ENCODE measurements at places on chromosomes 3 and 15.

DNA sequence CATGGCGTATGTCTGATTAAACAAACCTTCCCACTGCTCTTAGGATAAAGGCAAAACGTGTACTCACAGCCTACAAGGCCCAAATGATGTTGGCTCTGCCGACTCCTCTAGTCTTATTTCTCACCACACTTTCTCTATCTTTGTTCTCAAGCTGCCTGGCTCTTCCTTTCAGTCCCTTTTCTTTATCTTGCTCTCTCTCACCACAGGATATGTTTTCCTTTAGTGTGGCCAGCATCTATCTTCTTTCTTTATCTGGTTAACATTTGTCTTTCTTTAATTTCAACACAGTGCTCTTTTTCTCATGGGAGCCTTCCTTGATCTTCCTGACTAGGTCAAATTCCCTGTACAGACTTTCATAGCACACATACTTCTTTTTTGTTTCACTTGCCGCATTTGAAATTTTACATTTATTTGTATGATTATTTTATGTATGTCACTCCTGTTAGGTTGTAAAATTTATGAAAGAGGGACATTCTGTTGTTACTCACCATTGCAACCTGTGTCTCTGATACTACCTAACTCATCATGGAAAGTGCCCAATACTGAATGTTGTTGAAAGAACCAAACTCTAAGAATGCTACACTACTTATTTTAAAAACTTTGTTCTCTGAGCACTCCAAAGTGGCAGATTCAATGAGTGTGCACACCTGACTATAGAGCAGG lies 328.9 kb upstream of the CBLB start:
- DNase-seq = no peak

DNA sequence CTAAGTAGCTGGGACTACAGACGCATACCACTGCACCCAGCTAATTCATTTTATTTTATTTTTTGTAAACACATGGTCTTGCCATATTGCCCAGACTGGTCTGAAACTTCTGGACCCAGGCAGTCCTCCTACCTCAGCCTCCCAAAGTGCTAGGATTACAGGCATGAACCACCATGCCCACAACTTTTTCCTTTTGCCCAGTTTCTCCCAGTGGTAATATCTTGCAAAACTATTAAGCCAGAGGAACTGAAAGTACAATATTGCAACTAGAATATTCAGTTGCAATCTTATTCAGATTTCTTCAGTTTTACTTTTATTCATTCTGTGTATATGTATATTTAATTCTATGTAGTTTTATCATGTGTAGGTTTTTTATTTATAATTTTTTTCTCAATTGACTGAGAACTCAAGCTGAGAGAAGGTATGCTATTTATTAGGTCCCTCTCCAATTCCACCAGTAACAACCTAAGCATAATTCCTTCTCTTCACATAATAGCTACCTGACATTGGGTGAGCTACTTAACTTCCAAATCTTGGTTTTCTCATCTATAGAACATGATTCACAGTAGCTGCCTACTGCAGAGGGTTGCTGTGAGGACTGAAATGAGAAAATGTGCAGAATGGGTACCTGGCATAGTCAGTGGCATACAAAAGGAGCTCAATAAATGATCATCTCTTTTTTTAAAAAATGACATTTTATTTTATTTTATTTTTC lies 30.8 kb downstream of the KLHL18 start:
- no peak for DNase-seq

DNA sequence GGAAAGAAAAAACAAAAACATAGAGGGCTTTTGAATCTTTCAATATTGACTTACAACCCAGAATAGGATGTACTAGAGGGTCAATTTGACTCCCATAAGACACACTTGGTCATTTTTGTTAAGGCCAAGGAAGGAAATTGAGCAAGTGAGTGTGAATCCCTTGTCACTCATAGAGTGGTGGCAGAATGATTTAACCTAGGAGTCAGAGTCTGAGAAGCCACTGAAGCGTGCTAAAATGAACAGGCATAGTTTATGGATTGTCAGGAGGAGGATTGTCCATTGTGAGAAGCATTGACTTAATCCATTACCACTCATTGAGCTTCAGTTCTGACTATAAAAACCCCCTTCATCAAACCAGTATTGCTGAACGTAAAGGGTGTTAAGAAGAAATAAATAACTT lies 8.2 kb upstream of the GCSAM start:
- DNase-seq = no peak

- no peak for DNase-seq
These were observed 118.7 kb upstream of the ZBED2 start for GRCh38 chr3:111713833-111714232.

DNA sequence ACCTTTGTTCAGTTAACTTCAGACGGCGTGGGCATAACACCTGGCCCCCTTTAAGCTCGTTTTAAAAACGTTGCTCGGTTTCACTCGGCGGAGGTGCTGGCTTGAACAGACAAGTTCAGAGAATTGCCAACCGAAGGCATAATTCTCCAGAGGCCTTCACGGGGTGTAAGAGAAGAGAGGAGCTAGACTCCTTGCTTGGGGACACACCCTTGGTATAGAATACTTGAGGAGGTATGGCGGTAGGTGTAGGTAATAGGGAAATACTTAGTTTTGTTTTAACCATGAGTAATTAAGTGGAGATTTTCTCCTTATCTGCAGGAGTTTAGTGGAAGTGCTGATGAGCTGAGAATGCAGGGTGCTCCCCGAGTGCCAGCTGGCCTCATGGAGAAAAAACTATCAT lies 921 bp downstream of the FBXL2 start:
- DNase-seq = peak; percentile 19

DNA sequence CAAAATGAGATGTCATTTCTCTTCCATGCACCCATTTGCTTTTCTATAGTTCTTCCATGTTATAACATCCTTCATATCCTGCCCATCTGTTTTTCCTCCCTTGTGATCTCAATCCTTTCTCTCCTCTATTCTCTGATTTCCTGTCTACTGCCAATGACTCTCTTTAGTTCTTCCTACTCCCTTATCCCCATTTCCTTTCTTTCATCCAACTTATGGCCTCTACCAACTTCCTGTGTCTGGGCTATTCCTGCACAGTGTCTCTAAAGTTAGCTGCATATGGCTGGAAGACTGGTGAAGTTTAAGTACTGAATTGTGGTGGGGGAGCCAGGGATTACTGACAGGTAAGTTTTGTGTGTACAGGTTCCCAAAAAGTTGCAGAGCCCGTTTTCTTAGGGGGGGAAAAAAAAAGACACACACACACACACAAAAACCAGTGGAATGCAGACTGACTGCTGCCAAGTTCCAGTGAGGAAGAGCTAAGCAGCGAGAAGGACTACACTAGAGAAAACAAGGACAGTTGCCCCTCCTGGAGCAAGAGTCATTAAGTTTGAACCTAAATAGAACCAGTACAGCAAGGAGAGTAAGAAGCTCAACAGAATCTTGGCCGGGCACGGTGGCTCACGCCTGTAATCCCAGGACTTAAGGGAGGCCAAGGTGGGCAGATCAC lies 28.8 kb downstream of the XRN1 start:
- DNase-seq = no peak

DNA sequence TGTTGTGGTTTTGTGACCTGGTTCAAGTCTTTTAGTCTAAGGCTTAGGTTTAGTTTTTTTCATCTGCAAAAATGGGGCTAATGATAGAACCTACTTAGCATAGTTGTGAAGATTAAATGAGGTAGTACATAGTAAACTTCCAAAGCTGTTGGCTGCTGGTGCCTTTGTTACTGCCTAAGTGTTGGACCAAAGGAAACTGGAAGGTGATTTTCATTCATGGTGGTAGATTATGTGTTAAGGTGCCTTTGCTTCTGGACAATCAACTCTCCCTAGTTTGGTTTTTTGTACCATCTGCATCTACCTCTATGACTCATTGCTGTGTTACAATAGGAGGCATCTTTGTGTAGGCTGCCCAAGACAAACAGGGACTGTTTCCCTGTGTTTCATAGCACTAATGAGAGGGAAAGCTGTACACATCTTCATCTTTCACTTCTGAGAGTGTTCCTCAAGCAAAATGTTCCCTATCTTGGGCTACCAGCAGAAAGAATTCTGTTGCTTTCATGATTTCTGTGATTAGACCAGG lies 3.2 kb downstream of the MAP2K1 start:
- no peak for DNase-seq

GRCh38 chr3:72336114-72336651 lies 512.1 kb downstream of the SHQ1 start:
- no peak for DNase-seq

DNA sequence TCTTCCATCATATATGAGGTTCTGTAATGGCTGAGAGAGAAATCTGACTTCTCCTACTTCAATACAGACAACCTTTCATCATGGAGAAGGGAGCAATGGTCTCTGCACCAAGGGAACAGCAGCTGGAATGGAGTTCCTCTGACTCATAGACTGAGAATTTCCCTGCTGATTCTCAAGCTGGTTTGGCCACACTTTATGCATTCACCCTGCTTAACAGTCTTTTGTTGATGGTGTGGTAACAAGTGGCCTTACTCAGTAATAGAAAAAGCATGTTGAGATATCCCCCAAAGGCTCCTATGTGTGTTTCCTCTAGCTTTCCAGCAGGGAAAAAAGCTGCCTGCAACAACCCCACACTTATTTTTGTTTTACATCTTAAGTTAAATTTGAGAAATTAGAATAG lies 138.1 kb downstream of the GREM1 start:
- no peak for DNase-seq

DNA sequence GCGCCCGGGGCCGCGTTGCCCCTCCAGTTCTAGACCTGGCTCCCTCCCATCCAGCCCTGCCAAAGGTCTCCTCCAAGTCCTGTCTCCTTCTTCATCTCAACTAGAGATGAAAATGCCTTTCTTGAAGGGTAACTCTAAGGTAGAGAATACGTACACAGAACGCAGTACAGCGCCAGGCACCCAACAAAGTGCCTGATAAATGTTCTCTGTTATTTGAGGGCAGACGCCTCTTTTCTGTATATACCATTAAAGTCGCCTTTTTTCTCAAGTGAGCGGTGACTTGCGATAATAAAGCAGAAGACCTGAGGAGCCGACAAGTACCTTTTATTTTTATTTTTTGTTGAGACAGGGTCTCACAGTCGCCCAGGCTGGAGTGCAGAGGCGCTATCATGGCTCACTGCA lies 809 bp downstream of the CRTAP start:
- DNase-seq = no peak

DNA sequence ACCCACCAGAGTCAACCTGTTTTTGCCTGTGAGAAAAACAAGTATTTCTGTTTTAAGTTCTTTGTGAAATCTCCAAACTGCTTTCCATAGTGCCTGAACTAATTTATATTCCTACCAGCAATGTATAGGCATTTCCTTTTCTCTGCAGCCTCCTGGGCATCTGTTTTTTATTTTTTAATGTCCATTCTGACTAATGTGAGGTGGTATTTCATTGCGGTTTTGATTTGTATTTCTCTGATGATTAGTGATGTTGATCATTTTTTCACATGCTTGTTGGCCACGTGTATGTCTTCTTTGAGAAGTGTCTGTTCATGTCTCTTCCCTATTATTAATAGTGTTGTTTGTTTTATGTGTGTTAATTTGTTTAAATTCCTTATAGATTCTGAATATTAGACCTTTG lies 820.5 kb downstream of the MCTP2 start:
- no peak for DNase-seq

DNA sequence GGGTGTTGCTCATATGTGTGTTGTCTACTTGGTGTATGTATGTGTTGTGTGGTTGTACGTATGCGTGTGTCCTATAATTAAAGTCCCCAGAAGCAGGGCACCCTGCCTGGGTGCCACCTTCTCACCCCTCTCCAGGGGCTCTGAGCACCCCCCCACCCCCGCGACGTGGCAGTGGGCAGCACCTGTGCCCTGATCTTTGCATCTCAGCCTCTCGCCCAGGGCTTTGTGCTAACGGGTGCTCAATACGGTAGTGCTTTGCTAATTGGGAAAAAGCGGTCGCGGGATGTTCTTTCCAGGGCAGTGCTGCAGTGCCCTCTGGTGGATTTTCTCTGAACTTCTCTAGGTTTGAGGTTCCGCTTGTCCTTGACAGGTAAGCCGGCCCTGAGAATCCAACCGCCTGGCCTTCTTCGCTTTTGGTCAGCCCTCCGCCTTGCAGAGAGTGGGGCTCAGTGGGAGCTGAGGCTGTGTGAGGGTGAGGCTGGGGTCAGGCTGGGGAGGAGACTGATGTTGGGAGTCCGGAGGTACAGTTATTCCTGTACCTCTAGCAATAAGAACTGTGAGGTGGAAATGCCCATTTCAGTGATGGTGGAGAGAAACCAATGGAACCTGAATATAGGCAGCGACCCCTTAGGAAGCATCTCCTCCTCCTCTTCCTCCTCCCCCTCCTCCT lies 17.6 kb upstream of the EPHB3 start:
- DNase-seq = peak; percentile 89

DNA sequence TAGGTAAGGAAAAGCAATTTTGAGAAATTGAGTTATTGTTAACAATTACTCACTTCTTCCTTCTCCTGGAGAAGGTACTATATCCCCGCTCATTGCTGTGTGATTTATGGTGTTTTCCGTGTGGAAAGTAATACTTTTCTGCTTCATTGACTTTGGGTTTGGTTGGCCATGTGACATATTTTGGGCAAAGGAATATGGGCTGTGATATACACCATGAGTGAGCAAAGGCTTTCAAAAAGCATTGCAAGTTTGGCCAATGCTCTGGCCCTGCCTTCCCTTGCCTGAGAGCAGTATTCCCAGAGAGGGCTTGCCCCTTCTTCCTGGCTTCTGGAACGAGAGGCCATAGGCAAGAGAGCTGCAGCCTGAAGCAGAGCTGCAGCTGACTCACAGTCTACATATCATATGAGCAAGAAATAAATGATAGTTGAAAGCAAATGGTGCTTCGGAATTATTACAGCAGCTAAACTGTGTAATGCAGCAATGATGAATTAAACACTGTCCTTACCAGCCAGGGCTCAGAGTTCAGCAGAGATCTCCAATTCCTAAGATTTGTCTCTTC lies 216.8 kb upstream of the CD96 start:
- no peak for DNase-seq

DNA sequence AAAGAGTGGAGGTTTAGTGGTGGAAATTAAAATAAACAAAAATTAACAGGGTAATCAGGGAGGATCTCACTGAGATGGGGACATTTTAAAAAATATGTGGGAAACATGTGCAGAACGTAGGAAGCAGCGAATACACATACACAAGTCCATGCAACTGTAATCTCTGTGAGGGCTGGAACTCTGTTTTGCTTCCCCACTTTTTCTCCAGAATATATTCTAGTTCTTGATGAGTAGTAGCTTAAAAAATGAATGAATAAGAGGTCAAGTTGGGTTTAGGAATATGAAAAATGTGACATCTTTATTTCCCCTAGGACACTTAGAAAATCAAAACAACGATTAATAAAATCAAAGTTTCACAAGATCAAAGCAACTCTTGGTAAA lies 312.2 kb upstream of the ZNF717 start:
- no peak for DNase-seq

DNA sequence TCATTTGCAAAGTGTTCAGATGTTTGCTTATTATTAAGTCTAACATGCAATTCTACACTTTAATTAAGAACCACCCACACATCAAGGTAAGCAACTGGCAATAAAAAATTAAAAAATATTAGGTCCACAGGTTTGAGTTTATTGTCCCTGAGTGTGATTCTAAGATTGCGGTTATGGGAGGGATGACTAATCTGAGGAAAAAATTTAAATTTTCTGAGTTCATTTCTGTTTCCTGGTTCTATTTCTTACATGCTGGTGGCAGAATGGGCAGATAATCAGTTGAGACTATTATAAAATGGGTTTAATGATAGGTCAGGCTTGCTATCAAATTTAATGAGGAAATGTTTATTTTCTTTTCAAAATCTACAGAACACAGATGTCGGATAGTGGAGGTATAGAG lies 105.9 kb downstream of the TP63 start:
- DNase-seq = no peak

GRCh38 chr15:80234883-80235282 lies 17.1 kb downstream of the CTXND1 start:
- no peak for DNase-seq

Measured in NCI-H1105 (cell line).